ENCODE measurements at places on chromosomes 7 and 10.
A peak's percentile ranks its signal among the peaks of the same experiment; 100 is the strongest.

GRCh38 chr10:114902151-114902550 is 35.8 kb upstream of the TRUB1 start:
- DNase-seq: no peak

- no peak for DNase-seq
Measured at GRCh38 chr10:91149550-91149949, 70.9 kb upstream of the PCGF5 start.

DNA sequence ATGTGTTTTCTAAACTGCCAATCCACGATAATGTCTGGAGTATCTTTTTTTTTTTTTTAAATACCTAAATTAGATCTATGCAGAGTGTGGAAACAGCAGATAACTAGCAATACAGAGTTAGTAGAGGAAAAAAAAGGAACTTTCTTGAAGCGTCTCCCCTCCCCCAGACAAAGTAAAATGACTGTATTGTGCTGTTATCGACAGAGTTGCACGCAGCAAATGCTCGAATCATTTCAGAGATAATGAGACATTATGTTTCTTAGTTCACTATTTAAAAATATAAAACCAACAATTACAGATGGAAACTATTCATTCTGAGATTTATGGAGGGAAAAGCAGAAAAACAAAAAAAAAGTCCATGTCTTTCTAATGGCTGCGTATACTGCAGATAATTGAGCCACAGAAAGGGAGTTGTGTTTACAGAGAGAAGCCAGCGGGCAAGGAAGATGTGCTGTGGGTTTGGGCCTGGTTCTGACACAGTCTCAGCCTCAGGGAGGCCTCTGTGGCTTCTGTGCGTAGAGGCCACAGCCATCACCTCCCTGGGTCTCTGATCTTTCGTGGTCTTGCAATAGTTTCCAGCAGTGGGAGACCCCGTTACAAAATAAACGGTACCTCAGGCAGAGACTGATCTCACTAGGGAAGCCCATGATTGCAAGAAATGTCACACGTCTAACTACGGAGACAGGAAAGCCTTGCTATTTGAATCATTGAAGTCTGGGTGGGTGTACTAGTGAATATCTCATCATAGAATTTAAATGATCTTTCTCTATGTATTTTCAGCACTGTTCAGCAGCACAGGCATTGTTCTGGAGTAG is 19.1 kb upstream of the KLF6 start:
- no peak for DNase-seq

DNA sequence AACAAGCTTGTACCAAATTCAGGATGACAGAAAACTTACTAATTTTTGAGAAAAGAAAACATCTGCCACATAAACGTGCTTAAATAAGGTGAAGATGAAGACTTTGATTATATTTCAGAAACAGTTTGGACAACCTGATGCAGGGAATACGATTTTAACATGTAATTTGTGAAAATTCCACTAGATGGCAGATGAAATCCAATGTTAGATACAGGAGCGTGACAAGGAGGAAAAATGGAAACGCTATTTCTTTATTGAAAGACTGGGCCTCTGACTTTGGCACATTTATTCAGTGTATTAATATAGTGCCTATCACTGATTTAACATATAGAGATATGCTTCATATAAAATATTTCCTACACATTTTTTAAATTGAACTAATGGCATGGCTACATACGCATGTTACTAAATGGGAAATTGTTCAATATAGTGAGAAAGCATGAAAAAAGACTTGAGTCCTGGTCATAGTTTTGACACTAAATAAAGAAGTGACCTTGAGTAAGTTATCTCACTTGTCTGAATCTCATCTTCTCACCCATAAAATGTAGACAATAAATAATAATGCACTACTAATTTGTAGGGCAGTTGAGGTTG is 60.7 kb downstream of the CD36 start:
- DNase-seq: peak; percentile 36

- no peak for DNase-seq
Measured at GRCh38 chr7:154431045-154431444, 378.8 kb downstream of the DPP6 start.

- DNase-seq: no peak
Measured at GRCh38 chr10:105109164-105109563, 468.1 kb downstream of the SORCS3 start.

GRCh38 chr10:98055841-98056516 is 25.6 kb upstream of the CRTAC1 start:
- DNase-seq: no peak

DNA sequence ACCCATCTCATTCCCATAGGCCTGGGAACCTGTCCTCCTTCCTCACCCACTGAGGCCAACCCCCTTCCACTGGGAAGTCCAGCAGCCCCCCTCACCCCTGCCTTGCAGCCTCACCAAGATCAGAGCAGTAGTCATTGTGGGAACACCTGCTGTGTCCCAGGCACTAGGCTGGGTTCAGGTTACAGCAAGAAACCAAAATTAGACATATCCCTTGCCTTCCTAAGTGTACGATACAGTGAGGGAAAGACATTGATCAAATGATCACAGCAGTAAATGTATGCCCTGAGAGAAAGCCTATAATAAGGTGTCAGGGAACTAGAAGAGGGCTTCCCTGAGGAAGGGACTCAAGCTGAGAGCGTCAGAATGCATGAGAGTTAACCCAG is 17.0 kb upstream of the C10orf105 start:
- no peak for DNase-seq

- DNase-seq: no peak
Measured at GRCh38 chr10:124949543-124949942, 7.6 kb downstream of the ZRANB1 start.

DNA sequence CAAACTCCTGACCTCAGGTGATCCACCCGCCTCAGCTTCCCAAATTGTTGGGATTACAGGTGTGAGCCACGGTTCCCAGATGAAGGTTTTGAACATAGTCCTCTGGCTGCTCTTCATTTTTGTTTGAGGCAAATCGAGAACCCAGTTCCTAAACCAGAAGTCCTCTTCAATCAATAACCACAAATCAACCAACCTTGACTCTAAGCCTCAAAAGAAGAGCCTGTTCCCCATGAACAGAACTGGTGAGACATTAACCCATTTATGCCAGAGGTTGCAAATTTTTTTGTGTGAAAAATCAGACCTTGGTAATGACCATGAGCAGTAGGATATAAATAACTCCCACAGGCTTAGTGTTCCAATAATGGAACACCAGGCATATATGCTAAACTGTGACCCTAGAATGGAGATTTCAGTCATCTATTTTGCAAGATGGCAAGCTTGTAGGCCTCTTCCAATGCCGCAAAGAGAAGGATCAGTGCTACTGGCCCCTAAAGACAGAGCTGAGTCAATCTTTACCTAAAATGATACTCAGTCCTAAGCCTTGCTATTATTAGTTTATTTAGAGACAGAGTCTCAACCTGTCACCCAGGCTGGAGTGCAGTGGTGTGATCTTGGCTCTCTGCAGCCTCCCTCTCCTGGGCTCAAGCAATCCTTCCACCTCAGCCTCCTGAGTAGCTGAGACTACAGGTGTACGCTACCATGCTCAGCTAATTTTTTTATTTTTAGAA is 15.9 kb downstream of the KPNA7 start:
- no peak for DNase-seq

DNA sequence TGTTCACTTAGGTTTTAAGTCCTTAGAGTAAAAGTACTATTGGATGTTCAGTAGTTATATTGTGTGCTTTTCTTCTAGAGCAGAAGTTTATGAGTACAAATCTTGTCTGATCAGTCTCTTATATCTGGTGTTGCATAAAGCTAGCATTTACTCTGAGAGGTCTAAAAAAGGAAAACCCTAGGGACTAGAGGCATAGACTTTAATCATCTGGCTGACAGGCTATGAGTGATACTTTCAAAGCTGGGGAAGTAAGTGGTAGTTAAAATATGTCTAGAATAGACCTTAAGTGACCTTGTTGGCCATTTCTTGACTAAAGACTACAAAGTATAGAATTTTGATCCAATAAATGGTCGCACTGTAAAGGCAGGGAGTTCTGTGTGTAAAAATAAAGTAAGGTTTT is 32.9 kb upstream of the PHYHIPL start:
- DNase-seq: no peak

DNA sequence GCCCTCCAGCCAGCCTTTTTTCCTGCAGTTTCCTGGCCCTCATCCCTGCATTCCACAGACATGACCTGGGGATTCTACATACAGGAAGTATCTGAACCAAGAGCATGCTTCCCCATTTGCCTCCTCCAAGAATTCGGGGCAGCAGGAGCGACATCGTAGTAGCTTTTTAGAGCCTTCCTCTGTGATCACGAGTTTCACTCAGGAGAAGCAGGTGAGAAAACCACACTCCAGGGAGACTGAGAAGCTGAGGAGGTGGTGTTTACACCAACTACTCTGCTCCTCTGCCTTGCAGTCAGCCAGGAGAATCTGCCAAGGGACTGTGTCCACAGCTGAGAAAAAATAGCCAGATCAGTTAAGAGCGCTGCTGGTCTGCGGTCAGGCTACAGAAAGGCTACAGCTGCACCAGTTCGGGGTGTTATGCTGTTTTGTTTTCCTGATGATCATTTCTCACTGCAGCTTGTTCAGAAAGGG is 54.1 kb downstream of the HSPA12A start:
- no peak for DNase-seq

DNA sequence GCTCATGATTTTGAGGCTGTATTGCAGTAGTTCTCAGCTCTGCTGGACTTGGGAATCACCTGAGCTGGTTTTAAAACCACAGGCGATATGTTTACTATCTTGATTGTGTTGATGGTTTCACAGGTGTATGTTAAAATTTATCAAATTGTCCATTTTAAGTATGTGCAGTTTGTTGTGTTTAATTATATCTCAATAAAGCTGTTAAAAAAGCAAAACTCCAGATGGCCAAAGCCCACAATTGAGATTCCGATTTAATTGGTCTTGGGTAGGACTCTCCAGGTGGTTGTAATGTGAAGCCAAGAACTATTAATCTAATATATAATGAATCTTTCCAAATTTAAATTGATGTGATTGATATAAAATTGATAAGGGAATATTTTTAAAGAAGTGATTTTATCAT is 48.6 kb downstream of the NRCAM start:
- no peak for DNase-seq

DNA sequence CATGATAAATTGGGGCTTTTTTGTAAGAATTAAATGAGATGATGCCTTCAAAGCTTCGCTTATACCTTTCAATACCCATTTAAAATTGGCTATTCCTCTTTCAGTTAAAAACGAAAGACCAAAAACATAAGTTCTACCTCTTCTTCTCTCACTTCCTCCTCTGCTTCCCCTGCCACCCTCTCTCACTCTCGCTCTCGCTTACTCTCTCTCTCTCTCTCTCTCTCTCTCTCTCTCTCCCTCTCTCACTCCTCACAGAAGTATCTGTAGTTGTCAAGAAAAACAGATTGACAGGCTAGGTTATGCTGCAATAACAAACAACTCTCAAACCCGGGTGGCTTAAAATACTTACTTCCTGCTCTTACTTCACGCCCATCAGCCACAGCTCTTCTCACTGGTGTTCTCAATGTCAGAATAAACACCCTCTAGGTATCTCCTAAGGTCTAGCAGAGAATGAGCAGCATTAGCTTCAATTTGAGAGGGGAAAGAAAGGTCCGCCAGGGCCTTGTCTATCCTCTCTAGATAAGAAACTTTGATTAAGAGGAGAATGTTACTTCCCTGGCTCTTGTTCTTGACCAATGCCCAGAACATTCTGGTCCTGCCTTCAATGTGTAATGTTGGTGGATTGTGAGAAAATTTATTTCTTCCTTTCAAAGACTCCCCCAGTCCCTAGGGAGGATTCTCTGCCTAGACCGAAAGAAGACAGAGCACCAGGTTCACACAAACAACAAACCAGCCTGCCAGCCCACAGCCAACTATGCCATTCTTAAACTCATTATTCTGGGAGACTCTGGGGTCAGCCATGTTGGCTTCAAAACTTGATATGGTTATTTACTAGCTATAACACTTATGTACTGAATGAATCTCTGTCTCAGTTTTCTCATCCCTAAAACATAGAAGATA is 1028.7 kb downstream of the XPNPEP1 start:
- no peak for DNase-seq

GRCh38 chr10:70474780-70475179 is 3.8 kb upstream of the PALD1 start:
- DNase-seq: no peak

GRCh38 chr7:17951742-17952254 is 11.5 kb upstream of the SNX13 start:
- no peak for DNase-seq

- no peak for DNase-seq
Measured at GRCh38 chr7:6658618-6659345, 21.7 kb downstream of the ZNF316 start.

DNA sequence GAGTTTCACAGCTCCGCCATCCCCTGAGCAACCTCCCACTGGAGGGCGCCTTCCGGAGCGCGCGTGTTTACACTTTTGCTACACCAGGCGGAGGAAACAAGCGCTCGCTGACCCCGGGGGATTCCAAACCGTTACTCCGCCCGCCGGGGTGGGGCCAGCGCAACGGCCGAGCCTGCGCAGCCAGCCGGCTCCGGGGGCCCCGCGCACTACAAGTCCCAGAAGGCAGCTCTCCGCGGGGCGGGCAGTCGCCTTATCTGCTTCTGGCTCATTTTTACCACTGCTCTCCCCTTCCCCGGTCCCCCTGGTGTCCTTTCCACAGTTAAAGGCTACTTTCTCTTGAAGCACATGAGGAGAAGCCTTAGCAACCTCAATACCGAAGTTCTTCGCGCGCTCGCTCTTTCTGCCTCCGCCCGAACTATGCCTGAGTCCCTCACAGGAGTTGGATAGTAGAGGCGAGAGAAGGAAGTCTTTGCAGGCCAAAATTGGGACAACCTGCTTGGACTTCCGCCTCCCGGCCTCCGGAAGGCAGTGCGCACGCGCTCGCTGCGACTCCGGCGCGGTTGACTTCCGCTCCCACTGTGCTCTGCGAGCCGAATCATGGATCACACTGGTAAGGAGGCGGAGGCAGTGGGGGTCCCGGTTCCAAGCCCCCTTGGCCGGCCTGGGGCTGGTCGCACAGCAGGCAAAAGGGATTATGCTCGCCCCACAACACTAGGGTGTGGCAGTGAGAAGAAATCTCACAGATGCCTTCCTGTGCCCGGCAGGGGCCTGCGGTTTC is at the start of gene CBLL1:
Gene CBLL1, plus strand, starts transcription at position 576 of the 778 bp plus-strand sequence. Its CDS starts 22 bp downstream, at position 598.
- DNase-seq: peak; percentile 93

DNA sequence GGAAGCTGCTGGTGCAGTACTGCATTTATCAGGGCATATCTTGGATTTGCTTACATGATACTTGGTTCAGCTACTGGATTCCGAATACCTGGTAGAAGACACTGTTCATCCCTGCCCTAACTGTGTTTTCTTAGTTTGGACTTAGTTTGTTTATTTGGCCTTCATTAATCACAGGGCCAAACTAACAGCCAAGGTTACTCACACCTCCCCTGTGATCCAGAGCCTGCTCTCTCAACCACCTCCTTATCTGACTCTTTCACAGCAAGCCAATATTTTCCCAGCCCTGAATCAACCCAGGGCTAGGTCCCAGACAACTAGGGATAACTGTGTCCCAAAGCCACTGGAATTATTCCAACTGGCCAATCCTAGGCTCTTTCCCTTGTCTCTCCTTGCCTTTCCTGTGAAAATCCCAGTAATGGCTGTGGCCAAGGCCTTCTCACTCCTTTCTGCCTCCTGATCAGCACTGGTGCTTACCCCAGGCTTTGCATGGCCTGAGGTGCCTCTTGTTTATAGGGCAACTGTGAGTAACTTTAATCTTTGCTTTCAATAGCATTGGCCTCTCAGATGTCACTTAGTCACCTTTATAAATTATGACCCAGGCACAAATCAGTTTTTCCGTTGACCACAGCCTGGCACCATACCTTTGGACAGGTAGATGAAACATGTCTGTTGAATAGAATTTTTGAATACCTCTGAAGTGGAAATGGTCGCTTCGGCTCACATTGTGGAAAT is 9.3 kb upstream of the JCAD start:
- no peak for DNase-seq

Data from COR-L47 (cell line).